ENCODE measurements at places on chromosomes 5 and 9. TPM values are rescaled to one million over a fixed set of nuclear protein-coding genes. Genes with fewer than 3 reads are reported as not detected.

SMIM33 gene
- total RNA-seq: not detected

ANKRD34B gene
- not detected for total RNA-seq

EGFLAM gene
- not detected for total RNA-seq

SLCO6A1 gene
- not detected for total RNA-seq

RFK gene
- total RNA-seq: 9.7 TPM

PCDHB4 gene
- 0.07 TPM for total RNA-seq

GRCh38 chr9:109455391-109455790, 42.7 kb downstream of the PTPN3 start:
- no peaks in the 10 kb centered on the region for H3K4me1 ChIP-seq
- H3K27me3 ChIP-seq: no peaks in the 10 kb centered on the region
- no peak overlapping the region for H3K4me3 ChIP-seq

- no peaks in the 10 kb centered on the region for H3K27me3 ChIP-seq
- H3K36me3 ChIP-seq: peaks cover 15% of the 10 kb centered on the region
- H3K4me3 ChIP-seq: no peak overlapping the region
- DNase-seq: no peak
- no peak overlapping the region for H3K27ac ChIP-seq
- H3K4me1 ChIP-seq: no peaks in the 10 kb centered on the region
These were observed 9.7 kb downstream of the NANS start for GRCh38 chr9:98066235-98066634.

DNA sequence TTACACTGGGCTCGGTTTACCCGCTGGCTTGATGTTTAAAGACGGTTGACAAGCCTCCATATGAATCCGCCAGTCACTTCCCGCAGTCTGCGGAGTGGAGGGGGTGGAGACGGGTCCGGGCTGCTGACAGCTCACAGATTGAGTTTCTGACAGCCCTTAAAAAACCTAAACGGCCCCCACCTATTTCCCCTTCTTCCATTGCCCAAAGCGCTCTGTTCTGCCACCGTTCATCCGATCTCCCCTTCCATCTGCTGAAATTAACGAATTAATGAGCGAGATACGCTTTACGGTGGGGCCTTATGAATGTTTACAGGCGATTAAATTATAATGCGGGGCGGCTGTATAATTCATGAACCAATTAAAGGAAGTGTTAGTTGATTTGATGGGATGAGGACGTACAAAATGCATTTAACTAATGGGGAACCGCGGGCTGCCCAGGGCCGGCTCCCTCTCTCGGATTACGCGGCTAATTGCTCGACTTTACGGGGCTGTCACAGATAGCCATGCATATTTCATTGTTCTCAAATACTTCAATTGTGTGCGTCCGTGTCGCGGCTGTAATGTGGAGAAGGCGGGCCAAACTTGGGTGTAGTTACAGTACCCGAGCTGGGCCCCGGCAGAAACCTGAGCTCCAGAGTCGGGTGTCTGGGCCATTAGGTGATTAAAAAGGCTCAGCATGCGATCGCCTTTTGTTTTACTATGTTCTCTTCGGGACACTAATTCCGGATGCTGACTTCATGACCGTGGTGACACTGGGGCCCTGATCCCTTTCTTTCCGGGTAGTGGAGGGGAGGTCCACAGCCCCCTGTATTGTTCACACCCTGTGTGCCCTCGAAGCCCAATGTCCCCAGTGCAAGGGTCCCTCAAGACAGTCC, 74.9 kb downstream of the GTF3C4 start:
- H3K27ac ChIP-seq: no peak overlapping the region
- H3K27me3 ChIP-seq: peaks cover 15% of the 10 kb centered on the region
- H3K36me3 ChIP-seq: no peaks in the 10 kb centered on the region
- DNase-seq: no peak
- no peak overlapping the region for H3K4me3 ChIP-seq

GRCh38 chr9:98958271-98958984, 14.7 kb downstream of the COL15A1 start:
- H3K36me3 ChIP-seq: no peaks in the 10 kb centered on the region
- no peak for DNase-seq
- H3K27ac ChIP-seq: no peak overlapping the region
- H3K27me3 ChIP-seq: no peaks in the 10 kb centered on the region

- H3K36me3 ChIP-seq: no peaks in the 10 kb centered on the region
- no peaks in the 10 kb centered on the region for H3K27me3 ChIP-seq
- DNase-seq: peak; percentile 1
- H3K4me1 ChIP-seq: no peaks in the 10 kb centered on the region
These were observed 200.4 kb downstream of the MAST4 start for GRCh38 chr5:66796305-66797292.

GRCh38 chr9:108673386-108673785, 182.4 kb downstream of the ACTL7B start:
- no peaks in the 10 kb centered on the region for H3K36me3 ChIP-seq
- H3K4me1 ChIP-seq: peaks cover 8% of the 10 kb centered on the region
- no peaks in the 10 kb centered on the region for H3K27me3 ChIP-seq
- no peak for DNase-seq

DNA sequence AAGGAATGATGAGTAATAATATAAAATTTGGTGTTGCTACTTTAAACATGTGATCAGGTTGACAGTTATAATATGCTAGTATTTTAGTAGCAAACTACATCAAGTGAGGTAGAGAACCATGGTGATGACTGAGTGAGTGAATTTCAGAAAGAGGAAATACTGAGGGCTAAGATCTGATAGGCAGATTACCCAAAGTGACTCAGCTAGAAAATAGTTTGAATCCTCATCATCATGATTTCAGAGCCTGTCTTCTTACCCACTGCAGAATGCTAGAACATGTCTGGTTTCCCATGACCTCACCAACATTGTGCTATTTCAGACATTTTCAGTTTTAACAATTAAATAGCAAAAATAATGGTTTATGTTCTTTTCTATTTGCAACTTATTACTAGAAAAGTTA, 602.1 kb downstream of the TAF11L14 start:
- no peaks in the 10 kb centered on the region for H3K27me3 ChIP-seq
- no peak overlapping the region for H3K27ac ChIP-seq
- no peak overlapping the region for H3K4me3 ChIP-seq
- DNase-seq: peak; percentile 34
- no peaks in the 10 kb centered on the region for H3K4me1 ChIP-seq

- no peaks in the 10 kb centered on the region for H3K4me1 ChIP-seq
- DNase-seq: no peak
- no peak overlapping the region for H3K4me3 ChIP-seq
- no peaks in the 10 kb centered on the region for H3K36me3 ChIP-seq
- H3K27me3 ChIP-seq: no peaks in the 10 kb centered on the region
These were observed 147.5 kb downstream of the SLIT3 start for GRCh38 chr5:169153405-169153804.

DNA sequence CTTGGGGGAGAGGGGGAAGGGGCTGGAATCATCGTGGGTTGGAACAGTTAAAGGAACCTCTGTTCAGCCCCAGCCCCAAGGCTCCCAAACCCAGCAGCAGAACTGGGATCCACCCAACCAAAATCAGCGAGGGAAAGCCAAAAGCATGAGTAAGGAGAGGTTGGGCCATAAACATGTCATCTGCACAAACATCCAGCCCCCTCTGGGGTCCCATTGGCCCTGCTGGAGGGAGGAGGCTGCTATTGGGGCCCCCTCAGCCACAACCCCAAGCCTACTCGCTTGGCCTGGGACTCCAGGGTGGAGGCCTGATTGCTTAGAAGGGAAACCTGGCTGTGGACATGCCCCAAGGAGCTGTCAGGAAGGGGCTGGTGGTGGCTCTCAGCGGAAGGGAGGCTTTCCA, 154.9 kb downstream of the FGF18 start:
- H3K27me3 ChIP-seq: peaks cover 40% of the 10 kb centered on the region
- no peak overlapping the region for H3K4me3 ChIP-seq
- DNase-seq: no peak
- H3K4me1 ChIP-seq: no peaks in the 10 kb centered on the region
- no peaks in the 10 kb centered on the region for H3K36me3 ChIP-seq
- no peak overlapping the region for H3K27ac ChIP-seq

Measured in PC-3 (cell line).